ENCODE measurements at places on chromosomes 11 and 22.

DNA sequence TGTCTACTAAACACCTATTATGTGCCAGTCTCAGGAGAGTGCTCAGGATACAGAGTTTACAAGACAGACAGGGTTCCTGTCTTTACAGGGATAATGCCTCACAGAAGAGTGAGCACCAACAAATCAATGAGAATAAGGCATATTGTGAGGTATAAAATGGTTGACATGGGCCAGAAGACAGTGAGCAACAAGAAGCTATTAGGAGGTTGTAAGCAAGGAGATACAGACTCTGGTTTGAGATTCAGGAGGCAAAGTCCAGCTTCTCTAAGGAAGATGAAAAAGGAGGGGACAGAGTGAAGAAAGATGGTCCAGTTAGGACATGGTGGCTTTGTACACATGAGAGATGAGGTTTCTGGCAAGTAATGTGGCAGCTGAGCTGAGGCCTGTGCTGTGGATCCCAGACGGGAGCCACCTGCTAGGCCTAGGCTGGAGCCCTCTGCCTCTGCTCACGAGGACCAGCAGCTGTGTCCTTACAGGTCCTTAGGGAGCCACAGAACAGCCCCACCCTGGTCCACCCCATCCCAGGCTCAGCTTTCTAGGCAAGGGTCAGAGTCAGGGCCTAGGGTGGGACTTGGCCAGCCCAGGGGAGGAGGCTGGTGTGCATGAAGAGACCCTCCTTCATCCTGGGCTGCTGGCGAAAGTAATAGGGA is 110.5 kb downstream of the ZNF280B start:
- peak; percentile 6 for DNase-seq

DNA sequence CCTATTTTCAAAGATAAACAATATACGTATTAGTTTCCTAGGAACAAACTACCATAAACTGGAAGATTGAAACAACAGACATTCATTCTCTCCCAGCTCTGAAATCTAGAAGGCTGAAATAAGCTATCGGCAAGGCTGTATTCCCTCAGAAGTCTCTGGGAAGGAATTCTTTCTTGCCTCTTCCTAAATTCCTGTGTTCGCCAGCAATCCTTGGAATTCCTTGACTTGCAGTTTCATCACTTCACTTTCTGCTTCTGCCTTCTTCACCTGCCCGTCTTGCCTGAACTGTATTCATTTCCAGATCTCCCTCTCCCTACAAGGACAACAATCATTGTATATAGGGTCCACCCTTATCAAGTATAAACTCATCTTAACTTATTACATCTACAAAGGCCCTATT is 17.7 kb upstream of the PRDM10 start:
- no peak for DNase-seq

DNA sequence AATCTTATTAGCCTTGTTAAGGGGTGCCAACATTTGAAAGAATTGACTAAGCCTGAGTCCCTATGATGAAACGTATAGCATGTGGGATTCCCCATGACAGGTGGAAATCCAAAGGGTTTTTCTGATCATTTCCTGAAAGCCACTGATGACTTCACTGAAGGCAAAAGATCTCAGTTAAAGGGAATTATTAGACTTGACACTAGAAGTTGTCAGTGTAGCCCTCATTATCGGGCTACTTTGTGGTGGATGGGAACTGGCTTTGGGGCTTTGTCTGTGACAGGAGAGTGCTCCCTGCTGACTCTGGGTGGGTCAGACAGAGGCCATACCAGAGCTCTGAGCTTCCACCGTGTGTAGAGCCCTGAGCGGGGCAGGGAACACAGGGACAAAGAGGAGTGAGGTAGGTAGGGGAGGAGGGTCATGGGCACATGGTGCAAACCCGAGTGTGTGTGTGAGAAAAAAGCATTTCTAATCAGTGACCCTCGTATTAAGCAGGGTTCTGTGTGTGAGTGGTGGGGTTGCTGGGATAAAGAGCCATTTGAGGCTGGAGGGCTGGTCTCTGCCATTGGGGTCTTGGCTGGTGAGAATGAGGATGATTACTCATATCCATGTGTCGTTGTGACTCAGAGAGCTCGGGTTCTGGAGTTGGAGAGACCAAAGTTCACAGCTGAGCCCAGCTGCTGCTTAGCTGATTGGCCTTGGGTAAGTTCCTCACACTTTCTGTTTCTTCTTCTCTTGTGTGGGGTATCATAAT is 101.1 kb downstream of the GRIK4 start:
- DNase-seq, result peak; percentile 84

GRCh38 chr11:12066056-12066798 is 44.2 kb upstream of the MICAL2 start:
- no peak for DNase-seq
